NCI-H2171 treated with DMSO at 0.1 percent for 48 hours (cell line): ENCODE measurements at places on chromosomes 13 and 19.

- no peak for DNase-seq
These were observed 67.6 kb downstream of the SOX1 start for GRCh38 chr13:112134391-112135075.

GRCh38 chr19:36771261-36772231 is 1.1 kb downstream of the ZNF850 start:
- DNase-seq = no peak

- no peak for DNase-seq
These were observed 16.9 kb upstream of the F2RL3 start for GRCh38 chr19:16871871-16872270.

GRCh38 chr19:31418692-31419430 is 69.6 kb upstream of the TSHZ3 start:
- no peak for DNase-seq

- DNase-seq = no peak
These were observed 77.2 kb upstream of the OBI1 start for GRCh38 chr13:78736142-78736541.

GRCh38 chr19:52034051-52034728 is 6.0 kb upstream of the ZNF614 start:
- DNase-seq = no peak

DNA sequence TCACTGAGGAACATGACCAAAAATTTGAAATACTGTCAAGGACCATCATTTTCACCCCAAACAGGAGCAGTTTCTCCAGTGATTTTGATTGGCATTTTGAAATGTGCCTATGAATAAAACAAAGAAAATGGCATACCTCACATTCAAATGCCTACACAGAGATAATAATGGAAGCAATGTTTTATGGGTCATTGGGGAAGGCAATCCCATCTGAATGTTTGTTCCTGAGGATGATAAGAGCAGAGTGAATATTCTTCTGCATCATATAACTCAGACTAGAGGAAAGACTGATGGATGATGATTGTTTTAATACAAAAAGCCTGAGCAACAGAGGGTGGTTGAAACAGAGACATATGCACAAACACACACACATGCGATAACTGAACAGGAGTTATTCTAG is 2749.9 kb downstream of the PCDH9 start:
- no peak for DNase-seq

- no peak for DNase-seq
These were observed 44.9 kb upstream of the USPL1 start for GRCh38 chr13:30572859-30573275.

DNA sequence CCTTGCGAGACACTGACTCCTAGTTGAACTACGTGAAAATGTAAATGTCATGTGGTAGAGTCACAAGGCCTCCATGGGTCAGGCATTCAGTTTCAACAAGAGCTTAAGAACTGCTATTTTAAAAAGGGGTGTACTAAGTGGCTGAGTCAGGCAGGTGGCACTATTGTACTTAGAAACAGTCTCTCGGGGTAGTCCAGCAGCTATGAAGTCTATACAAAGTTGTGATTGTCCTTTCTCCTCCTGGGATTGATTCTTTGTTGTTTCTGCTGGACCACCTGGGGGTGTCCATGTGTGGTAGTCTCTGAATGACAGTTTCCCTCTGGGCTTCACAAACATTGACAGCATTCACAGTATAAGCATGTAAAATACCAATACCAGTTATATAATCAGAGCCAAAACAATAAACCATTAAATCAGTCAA is 33.0 kb downstream of the UGGT2 start:
- DNase-seq = peak; percentile 82

GRCh38 chr13:83333614-83334388 is 548.5 kb downstream of the SLITRK1 start:
- DNase-seq = no peak

- no peak for DNase-seq
These were observed 13.0 kb downstream of the LRP3 start for GRCh38 chr19:33207040-33207620.

GRCh38 chr13:113528101-113528812 is 37.7 kb upstream of the DCUN1D2 start:
- peak; percentile 4 for DNase-seq

DNA sequence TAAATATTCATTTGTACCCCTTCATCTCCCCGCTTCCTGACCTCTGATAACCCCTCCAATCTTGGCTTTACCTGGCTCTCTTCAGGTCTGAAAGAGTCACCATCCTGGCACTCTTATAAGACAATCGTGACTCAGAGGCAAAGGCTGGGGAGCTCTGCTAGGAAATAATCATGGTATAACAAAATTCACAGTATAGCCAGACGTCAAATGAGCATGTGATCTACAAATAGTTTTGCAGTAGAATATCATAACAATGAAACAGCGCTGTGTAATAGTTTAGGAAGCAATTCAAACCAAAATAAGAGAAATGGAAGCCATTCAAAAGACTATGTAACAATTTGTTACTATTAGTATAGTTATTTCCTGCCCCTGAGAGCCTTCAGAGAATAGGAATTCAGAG is 34.2 kb downstream of the RXFP2 start:
- DNase-seq = no peak

GRCh38 chr13:51297556-51297955 is 41.9 kb upstream of the SERPINE3 start:
- DNase-seq = no peak

GRCh38 chr19:20028611-20029010 is 10.7 kb downstream of the ZNF682 start:
- DNase-seq = no peak

DNA sequence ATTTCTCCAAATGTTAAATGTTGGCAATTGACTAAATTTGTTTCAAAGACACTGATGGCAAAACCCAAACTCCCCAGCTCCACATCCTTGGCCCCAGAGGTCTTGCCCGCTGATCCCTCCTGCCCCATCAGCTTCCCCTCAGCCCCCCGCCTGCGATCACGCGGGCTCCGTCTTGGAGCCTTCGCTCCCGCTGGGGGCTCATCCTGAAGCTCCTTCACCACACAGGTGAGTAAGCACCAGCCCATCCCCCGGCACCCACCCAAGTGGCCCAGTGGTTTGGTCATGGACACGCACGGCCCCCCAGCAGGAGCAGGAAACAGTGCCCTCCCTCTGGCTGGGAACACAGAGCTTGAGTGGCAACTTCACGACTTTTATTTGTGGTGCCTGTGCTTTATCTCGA is 14.9 kb downstream of the EPS8L1 start:
- no peak for DNase-seq

DNA sequence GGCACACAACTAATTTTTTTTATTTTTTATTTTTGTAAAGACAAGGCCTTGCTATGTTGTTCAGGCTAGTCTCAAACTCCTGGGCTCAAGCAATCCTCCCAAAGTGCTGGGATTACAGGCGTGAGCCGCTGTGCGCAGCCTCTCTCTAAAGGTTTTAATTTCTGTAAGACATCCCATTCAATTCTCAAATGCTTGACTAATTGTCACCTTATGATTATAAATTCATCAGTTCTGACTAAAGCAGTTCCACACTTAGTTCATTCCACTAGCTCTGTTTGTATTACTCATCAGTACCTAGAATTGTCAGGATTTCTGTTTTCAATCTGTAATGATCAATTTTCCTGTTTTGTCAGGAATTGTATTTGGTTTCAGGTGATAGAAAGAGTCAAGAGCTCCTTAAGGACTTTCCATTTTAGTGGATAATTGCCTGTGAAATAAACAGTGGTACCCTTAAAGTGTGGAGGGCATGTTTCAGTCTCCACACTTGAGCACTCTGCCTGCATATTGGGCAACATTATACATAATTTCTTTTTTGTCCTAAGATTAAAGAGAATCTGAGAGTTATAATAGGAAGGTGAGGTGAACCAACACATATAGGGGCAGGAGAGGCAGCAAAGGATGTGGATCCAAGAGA is 27.6 kb downstream of the GPALPP1 start:
- no peak for DNase-seq

DNA sequence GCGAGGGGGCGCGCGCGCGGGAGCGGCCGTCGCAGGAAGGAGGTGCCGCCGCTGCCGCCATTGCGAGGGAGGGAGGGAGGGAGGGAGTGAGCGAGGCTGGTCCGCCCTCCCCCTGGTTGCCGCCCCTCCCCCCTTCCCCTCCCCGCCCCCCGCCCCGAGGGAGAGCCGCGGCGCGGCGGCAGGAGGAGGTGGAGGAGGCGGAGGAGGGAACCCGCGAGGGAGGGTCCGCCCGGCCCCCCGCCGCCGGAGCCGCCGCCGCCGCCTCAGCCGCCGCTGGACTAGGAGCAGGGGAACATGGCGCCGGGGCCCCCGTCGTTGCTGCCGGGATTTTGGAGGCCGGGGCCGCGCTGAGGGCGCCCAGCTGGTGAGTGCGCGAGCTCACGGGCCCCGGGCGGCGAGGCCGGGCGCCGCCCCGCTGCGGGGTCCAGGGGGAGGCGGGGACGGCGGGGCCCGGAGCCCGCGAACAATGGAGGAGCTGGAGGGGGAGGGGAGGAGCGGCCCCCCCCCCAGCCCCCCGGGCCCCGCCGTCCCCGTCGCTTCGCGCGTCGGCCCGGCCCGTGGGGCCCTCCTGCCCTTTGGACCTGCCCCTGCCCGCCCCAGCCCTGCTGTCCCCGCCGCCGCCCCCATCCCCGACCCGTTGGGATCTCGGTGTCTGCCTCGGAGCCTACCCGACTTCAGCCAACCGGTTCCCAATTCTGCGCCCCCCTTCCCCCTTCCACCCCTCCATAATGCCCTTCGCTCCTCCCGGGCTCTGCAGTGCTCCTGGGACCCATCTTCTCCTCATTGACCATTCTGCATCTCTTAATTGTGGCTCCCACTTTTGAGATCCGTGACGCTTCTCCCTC is at the start of gene ARHGAP35:
Gene ARHGAP35, plus strand, starts transcription at position 152 of the 845 bp plus-strand sequence. CDS start 57,679 bp downstream, outside the sequence.
- DNase-seq = peak; percentile 22

DNA sequence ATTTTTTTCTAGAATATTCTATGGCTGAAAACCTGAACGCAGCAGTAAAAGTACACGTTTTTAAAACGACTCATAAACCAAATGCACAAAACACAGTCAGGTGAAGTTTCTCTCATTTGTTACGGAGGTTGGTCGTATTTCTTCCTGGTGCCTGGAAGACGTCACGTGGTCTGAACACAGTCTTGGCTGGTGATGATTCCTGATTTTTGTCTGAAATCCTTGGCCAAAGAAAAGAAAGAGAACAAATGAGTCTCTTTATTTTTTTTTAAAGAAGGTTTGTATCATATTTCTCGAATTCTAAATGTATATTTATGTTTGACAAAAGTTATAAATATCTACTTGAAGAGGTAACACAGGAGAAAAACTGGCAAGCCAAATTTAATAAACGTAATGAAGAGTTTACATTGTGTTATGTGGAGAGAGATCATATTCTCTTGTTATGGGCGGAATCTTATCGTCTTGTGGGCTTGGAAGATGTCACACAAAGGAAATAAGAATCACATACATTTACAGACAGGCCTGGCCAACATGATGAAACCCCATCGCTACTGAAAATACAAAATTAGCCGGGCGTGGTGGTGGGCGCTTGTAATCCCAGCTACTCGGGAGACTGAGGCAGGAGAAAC is 10.0 kb upstream of the PNMA8A start:
- DNase-seq = peak; percentile 45

DNA sequence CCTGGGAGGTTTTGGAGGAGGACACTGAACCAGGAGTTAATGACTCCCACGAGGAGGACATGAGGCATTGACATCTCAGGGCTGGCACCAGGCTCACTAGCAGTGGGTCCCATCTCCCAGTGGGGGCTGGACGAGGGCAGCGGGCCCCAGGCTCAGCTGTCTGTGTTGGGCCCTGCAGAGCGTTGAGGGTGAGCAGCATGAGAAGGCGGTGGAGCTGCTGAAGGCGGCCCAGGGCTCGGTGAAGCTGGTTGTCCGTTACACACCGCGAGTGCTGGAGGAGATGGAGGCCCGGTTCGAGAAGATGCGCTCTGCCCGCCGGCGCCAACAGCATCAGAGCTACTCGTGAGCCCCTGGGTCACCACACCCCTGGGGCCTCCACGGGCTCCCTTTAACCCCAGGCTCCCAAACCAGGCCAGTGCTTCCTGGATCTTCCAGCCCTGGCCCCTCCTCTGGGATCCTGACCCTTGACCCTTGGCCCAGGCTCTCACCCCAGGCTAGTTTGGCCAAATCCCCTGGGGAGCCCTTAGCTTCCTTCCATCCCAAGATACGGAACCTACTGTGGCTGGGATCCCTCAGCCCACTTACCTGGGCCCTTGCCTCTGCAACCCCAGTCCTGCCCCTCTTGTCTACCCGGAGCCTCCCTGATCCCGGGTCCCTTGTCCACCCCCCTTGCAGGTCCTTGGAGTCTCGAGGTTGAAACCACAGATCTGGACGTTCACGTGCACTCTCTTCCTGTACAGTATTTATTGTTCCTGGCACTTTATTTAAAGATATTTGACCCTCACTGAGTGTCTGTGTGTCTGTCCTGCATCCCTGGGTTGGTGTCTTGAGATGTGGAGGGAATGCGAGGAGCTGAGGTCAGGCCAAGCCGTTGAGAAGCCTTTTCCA is 1.0 kb downstream of the C19orf73 start:
- DNase-seq = no peak

- DNase-seq = peak; percentile 50
These were observed at the start of gene ATP7B for GRCh38 chr13:52010890-52011631. ATP7B (minus strand) TSS chr13:52011450; CDS start chr13:52011337, 113 bp downstream.

- peak; percentile 57 for DNase-seq
These were observed 1.4 kb upstream of the ICAM1 start for GRCh38 chr19:10269333-10270179.

DNA sequence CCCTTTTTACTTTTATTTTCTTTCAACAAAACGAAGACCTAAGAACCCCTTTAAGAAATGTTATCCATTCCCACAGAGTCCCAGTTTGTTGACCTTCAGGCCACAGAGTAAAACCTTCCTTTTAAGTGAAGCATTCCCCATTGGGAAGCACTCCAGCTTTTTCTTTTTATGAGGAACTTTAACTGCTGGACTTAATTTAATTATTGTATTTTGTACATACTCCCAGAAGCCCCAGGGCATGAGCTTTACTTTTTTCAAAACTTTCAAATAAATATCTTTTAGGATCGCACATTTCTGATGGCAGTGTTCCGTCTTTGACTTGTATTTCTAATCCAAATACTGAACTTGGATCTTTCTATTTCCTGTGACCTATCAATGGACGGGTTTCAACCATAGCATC is 68.9 kb downstream of the ZIC5 start:
- DNase-seq = no peak

DNA sequence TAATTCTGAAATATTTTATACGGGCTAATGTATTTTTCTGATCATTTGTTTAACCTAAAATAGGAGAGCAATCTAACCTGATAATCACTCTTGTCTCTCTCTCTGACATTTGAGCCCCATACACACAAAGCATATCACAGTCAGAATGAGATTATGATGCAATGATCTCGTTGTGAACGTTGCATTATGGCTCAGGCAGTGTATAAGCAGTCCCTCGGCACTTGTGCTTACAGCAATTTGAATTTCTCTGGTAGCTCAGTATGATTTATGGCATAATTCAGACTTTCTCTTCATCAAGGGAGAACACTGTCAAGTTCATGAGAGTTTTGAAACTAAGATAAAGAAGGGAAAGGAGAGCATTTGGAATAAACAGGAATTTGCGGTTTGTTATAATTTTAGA is 256.1 kb downstream of the DACH1 start:
- peak; percentile 63 for DNase-seq

- DNase-seq = no peak
These were observed 1.5 kb downstream of the HIPK4 start for GRCh38 chr19:40388481-40388880.
